Stimulated activated CD4-positive, alpha-beta T cell treated with anti-CD3 and anti-CD28 coated beads, TNF-alpha, amount 100 ng/mL, for 24 hours (primary cell): ENCODE measurements at places on chromosomes 1 and 21.

DNA sequence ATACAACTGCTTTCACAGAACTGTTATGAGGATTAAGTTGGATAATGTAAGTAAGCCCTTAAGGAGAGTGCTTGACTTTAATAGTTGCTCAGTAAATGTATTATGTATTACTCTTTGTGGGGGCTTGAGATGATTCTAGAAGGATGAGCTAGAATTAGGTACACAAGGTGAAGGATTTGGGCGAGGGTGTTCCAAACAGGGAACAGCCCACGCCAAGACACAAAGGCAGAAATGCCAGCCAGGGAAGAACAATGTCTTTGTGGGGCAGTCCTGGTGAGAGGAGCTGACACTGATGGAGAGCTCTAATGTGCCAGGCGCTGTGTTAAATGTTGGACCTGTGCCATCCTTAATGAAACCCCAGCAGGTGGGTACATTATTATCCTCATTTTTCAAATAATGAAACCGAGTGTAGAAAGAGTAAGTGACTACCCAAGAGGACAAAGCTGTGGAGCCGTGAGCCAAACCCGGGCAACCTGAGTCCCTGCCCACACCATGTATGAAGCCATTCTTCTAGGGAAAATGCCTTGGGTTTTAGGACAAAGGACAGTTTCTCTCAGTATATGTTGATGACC is 362.4 kb downstream of the HHAT start:
- no peak for DNase-seq

DNA sequence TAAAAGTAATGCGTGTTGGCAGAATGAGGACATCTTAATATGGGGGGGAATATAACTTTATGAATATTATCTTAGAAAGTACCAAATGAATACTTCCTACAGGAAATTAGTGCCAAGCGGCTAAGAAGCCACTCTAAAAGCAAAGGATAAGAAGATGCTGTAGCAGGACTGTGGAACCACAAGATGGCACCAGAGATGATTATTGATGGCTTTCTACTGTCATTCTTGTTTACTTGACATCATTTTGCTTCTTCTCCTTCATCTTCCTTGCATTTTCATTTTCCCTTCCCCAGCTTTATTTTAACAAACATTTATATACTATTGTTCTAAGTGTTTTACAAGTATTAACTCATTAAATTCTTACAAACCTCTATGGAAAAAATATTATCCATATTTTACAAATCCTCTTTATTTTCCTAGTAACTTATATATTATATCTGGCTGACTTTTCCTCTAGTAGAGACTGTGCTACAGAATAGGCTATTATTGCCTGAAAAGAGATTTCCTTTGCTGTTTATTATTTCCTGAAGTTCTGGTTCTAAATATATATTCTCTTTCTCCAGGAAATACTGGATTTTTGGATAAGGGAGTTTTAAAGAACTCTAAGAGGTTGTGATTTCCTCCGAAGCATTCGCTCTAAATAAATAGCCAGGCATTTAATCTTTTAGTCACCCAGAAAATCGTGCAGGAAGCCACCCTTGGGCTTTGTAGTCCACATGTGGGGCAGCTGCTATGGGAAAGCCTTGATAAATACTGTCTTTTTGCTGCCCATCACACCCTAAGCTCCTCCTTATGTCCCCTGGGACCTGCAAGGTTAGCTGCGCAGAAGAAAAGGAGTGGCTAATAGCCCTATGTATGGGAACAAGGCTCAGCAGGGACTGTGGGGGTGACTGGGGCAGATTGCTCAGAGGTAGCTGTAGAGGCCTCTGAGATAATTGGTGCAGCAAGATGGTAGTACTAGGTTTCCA is 69.8 kb downstream of the TPR start:
- DNase-seq = no peak

GRCh38 chr1:17397910-17398695 is 26.1 kb downstream of the PADI6 start:
- no peak for DNase-seq

DNA sequence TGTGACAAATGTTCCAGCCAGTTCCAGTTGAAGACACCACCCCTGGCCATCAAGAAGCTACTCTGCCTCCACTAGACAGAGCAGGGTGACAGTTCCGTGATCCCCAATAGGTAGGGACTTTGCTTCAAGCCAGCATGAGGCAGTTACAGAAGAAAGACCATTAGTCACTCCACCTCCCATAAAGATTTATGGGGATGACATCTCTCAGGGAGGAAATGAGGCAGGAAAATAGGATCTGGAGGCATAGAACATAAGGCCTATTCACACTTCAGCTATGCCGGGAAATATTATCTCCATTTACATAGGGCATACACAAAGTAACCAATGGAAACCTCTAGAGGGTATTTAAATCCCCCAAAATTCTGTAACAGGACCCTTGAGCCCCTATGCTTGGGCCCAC is 3.5 kb upstream of the GBP7 start:
- no peak for DNase-seq
